KBM-7 (cell line): ENCODE measurements at places on chromosomes 7 and 10.
A peak's percentile ranks its signal among the peaks of the same experiment; 100 is the strongest.

GRCh38 chr7:80707318-80707717, 68.9 kb downstream of the CD36 start:
- no peak for DNase-seq

DNA sequence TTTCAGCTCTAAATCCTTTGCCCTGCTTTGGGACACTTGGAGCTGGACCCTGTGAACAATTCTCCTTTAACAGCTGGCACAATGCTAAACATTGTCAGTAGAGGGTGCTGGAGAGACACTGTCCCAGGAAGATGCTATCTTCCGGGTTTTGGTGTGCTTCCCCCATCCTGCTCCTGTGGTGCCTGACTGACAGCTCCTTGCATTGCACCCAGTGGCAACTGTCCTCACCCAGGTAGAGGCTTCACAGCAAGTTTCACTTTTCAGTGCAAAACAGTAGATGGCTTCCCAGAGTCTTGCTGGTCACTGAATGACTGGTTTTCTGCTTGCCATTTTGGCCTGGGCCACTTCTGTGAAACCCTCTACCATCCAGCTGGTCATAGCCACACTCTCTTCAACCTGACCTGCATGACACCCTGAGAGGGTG, 77.3 kb downstream of the CDC14C start:
- peak; percentile 66 for DNase-seq

- DNase-seq = no peak
These were observed 53.6 kb downstream of the TMEM130 start for GRCh38 chr7:98816241-98816640.

GRCh38 chr10:7193369-7193768, 217.5 kb downstream of the SFMBT2 start:
- no peak for DNase-seq

DNA sequence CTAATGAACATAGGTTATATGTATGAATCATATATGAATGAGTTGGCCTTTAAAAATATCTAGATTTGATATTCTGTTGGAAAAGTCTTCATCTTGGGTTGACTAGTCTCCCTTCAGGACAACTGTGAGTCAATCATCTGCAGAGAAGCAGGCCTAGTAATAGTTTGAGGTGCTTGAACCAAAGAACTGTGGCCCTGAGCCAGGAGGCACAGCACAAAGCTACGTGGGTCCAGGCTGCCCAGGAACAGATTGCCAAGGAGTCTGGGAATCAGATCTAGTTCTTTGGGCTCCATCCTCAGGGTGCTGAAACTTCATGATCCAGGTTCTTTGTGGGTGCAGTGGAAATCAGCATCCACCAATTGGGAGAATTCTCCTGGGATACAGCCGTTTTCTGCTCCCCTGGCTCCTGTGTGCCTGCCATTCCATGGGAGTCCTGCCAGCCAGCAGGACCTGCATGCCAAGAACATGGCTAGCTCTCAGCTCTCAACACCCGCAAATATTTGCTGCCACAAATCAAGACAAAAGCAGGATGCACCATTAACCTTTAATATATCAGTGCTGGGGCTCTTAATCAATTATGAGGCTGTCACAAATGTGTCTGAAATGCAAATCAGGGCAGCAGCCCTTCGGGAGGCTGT, 709.0 kb downstream of the GRID1 start:
- no peak for DNase-seq

GRCh38 chr7:16202303-16202702, 219.0 kb downstream of the CRPPA start:
- DNase-seq = no peak

DNA sequence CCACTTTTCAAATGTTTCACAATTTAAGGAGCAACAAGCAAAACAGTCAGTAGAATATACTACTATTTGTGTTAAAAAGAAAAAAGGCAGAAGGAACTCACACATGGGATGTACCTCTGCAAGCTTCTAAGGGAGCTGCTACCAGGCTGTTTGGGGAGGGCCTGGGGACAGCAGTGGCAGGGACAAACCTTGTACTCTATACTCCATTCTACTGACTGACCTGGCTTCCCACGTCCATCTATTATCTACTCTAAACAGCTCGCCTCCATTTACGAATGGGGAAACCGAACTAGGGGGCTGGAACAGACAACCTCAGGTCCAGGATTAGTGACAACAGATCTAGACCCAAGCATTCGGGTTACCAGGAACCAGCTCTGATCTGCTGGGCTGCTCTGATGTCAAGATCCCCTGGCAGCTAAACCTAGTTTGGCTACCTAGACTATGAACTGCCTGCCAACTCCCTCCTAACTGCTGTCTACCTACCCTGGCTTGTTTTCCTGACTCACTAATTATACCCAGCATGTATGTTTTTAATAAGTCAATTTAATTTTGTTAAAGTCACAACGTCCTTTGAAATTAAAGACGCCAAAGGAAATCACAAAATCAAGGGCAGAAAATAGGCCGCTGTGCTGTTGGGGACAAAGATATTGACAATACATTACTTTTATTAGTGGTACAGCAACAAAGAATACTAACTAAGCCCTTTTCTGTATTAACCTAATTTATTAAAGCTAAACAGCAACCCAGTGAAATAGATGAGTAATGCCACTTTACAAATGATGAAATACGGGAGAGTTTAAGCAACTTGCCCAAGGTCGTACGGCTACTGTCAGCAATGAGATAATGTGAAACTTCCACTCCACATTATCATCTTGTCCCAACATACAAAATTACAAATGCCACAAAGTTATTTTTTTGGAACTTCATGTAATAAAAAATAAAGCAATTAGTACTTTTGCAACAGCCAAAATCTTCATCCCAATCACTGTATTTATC, 5.3 kb downstream of the PSAP start:
- no peak for DNase-seq

- no peak for DNase-seq
These were observed 25.7 kb upstream of the LMBR1 start for GRCh38 chr7:156918635-156919034.

GRCh38 chr10:132417257-132417910, 20.4 kb downstream of the PWWP2B start:
- DNase-seq = no peak

DNA sequence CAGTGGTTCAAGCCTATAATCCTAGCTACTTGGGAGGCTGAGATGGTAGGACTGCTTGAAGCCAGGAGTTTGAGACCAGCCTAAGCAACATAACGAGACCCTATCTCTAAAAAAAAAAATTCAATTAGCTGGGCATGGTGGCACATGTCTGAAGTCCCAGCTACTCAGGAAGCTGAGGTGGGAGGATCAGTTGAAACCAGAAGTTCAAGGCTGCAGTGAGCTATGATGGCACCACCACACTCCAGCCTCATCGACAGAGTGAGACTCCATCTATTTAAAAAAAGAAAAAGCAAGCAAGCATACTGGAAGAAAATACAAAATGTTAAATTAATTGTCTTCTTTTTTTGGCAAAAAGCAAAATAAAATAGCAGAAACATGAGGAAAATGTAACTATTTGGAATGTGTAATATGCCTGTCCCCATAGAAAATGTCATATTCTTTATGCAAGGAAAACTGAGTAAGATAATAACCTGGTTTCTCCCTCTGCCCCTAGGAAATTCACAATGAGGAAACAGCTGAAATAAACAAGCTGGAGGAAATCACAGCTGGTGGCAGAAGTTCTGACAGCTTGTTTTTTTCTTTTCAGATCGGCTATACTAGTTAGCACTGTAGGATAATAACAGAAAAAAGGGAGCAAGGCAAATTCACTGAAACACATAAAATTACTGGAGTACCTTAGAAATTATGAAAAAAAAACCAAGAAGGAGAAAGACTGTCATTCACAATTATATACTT, 48.5 kb downstream of the HERPUD2 start:
- DNase-seq = peak; percentile 47
